ENCODE measurements at places on chromosomes 4 and X.

GRCh38 chr4:61152433-61152832 is 47.7 kb upstream of the ADGRL3 start:
- DNase-seq: no peak

- DNase-seq: no peak
Measured at GRCh38 chr4:72446353-72447055, 122.5 kb downstream of the ADAMTS3 start.

DNA sequence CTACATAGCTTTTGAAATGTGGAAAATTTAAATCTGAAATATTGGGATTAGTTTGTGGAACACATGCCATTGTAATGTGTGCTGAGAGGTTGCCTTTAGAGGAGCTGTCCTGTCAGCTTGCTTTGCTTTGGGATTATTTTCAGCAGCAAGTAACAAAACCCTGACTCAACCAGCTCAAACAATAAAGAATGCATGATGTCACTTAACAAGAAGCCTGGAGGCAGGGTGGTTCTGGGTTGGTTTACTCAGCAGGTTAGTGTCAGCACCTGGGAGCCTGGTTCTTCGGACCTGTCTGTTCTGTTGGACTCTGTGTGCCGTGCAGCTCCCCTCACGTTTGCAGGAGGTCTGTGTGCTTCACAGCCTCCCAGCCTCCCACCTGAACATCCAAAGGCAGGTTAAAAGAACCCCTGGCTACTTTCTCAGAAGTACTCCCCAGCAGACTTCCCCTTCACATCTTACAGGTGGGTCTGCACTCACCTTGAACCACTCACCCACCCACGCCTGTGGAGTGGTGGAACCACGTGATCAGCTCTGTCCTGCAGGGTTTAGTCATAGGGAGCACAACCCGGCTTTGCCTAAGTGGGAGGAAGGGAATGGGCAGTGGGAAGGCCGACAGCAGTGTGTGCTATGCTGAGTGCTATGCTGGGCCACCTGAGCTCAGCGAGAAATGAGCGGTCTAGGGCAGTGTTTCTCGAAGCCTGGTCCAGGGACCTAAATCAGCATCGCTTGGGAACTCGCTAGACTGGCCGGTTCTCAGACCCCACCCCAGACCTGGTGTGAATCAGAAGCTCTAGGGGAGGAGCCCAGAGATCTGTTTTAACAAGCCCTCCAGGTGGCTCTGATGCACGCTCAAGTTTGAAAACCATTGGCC is 20.4 kb downstream of the TMEM131L start:
- DNase-seq: peak; percentile 74

GRCh38 chr4:6395466-6396228 is 76.8 kb downstream of the PPP2R2C start:
- no peak for DNase-seq

GRCh38 chr4:168536448-168536847 is 39.6 kb downstream of the PALLD start:
- peak; percentile 83 for DNase-seq

GRCh38 chrX:114267142-114267541 is 316.7 kb upstream of the HTR2C start:
- DNase-seq: no peak

DNA sequence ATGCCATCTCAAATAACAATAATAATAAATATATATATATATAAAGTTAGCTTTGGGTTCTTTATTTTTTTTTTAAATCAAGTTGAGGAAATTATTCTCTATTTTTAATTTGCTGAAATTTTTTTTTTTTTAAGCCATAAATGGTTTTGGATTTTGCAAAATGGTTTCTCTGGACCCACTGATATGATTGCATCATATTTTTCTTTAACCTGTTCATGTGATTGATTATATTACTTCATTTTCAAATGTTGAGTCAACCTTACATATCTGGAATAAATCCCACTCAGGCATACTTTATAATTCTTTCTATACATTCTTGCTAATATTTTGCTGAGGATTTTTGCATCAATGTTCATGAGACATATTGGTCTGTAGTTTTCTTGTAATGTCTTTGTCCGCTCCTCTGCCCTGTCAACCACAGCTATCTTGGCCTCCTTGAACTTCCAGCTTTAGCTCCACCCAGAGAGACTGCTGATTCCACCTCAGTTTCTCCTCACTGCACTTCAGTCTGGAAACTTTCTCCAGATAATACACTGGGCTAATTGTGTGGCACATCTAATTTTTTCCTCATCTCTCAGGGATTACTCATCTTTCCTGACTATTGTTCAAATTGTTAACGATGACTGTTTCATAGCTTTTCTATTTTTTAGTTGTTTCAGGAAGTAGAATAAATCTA is 160.9 kb upstream of the GIMD1 start:
- peak; percentile 35 for DNase-seq

DNA sequence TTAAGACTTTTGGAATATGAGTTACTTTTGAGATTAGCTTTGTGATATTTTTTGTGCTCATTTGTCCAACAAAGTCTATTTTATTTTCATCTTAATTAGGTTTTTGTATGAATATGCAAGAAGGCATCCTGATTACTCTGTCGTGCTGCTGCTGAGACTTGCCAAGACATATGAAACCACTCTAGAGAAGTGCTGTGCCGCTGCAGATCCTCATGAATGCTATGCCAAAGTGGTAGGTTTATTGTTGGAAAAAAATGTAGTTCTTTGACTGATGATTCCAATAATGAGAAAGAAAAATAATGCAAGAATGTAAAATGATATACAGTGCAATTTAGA is 10.8 kb downstream of the ALB start:
- DNase-seq: no peak

DNA sequence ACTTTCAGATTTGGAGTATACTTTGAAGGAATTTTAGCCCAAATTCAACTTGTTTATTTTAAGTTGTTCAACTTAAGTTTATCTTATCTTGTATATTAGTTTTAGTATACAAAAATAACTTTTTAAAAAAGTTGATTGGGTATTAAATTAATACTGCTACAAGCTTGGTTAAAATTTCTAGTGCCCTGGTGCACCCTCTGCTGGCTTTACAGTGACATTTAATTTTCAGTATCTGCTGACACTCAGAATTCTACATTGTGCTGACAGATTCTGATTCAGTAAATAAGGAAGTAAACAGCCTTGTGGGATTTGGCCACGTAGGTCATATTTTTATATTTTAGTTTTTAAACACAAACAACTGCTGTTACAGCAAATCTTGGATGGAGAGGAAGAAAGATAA is 2.9 kb downstream of the EDA start:
- no peak for DNase-seq

GRCh38 chrX:9368262-9368661 is 96.6 kb upstream of the TBL1X start:
- no peak for DNase-seq

DNA sequence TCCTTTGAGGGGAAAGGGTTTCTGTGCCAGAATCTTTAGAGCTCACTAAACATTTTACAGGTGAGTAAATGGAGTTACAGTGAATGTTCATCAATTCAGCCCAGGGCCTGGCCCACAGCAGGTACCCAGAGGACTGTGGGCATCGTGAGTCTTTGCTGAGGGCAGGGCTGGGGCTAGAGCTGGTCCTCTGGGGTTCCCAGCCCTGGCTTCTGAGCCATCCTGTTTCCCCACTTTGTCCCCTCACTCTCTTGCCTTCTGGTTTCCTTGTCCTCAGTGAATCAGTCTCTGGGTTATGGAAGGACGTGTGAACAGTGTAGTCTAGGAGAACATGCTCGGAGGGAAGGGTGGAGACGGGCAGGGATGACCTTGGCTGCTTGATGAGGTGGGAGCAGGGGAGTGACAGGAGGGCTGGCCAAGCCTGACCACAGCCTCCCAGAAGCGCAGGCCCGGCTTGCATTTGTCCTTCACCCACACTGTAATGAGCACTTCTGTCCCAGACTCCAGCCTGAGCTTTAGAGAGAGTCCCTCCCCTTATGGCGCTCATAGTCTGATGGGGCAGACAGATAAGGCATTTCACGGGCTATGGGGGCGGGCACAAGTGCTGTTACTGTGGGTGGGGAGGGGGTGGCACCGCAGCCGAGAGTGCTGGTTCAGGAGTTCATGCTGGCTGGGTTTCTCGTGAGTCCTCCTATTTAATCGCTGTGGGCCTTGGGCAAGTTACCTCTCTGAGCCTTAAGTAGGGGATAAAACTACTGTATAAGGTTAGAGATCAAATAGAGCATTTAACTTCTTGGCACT is 17.3 kb downstream of the TBC1D14 start:
- DNase-seq: no peak

DNA sequence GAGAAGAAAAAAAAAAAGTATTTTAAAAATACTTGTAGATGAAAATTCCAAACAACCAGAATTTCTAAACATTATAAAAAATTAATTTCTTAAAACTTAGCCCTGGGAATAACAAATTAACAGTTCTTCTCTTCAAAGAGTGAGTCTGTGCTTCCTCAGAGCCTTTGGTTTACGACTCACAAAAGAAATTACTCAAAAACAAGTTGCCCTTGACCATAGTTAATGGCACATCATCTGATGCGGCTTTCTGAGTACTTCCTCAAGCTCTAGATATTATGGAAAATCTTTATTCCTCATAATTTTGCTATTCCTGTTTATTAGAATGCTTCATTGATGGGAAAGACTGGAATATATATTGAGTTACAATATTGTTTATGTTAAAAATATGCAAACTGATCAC is 23.7 kb downstream of the TAPT1 start:
- no peak for DNase-seq

Measured in HCT116 (cell line).